ENCODE measurements at places on chromosomes 3 and 15.

- DNase-seq = no peak
Observed at GRCh38 chr3:105365081-105365390, 1.7 kb upstream of the ALCAM start.

DNA sequence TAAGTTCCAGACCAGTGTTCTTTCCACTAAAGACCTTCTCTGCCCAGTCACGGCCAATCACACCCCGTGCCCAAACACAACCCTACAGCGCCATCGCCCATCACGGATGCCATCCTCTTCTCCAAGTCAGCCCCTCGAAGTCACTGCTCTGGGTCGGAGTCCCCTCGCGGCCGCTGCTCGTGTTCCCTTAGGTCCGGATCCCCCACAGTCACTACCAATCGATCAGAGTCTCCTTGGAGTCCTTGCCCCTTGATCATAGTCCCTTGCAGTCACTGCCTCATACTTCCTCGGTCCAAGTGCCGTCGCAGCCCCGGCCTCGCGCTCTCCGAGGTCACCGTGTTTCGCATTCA, 461 bp downstream of the PCYT1A start:
- DNase-seq = peak; percentile 20

DNA sequence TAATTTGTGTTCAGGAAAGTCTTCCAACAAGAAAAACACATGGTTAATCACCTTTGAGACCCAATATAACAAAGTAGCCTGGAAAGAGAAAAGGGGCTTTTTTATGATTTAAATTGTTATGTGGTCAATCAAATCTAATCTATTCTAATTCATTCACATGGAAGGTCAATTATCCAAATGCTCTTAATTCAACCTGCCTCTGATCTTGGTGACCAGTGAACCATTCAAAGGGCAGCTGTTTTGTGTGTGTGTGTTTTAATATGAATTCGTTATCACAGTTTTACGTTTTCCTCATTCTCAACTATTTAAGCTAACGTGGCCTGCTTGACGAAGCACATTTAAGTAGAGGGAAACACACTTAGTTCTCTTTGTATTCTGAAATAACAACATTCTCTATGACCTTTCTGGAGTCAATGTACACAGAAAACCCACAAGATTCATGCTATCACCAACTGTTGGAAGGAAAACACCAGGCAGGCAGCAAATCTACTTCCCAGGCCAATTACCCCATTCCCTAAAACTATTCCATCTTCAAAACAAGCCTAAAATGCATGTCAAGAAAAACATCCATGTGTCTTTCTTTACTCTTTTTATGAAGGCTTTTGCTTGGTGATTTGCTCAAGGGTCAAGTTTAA, 195.4 kb downstream of the SUCLG2 start:
- DNase-seq = no peak

- DNase-seq = no peak
Observed at GRCh38 chr15:40103864-40104271, 4.8 kb downstream of the BMF start.

GRCh38 chr3:40864146-40864782, 335.0 kb upstream of the CTNNB1 start:
- DNase-seq = no peak

All from foreskin melanocyte (primary cell).